Umbilical cord (tissue), 2 donors: ENCODE measurements at places on chromosomes 4 and X. TPM values are rescaled to one million over a fixed set of nuclear protein-coding genes. Genes with fewer than 3 reads are reported as not detected.

Gene MSX1
- 14.0 TPM for total RNA-seq

Gene CCSER1
- total RNA-seq, result 14.7 TPM

Gene PRMT9
- total RNA-seq, result 57.8 TPM

GRCh38 chr4:87913896-87914295, 61.6 kb upstream of the SPP1 start:
- no peak for DNase-seq

- DNase-seq, result no peak
These were observed 5.1 kb upstream of the CORIN start for GRCh38 chr4:47842985-47843384.

GRCh38 chr4:81510643-81511178, 39.0 kb upstream of the RASGEF1B start:
- DNase-seq, result no peak

- DNase-seq, result no peak
These were observed 137.3 kb downstream of the ELOVL6 start for GRCh38 chr4:110061076-110061475.

DNA sequence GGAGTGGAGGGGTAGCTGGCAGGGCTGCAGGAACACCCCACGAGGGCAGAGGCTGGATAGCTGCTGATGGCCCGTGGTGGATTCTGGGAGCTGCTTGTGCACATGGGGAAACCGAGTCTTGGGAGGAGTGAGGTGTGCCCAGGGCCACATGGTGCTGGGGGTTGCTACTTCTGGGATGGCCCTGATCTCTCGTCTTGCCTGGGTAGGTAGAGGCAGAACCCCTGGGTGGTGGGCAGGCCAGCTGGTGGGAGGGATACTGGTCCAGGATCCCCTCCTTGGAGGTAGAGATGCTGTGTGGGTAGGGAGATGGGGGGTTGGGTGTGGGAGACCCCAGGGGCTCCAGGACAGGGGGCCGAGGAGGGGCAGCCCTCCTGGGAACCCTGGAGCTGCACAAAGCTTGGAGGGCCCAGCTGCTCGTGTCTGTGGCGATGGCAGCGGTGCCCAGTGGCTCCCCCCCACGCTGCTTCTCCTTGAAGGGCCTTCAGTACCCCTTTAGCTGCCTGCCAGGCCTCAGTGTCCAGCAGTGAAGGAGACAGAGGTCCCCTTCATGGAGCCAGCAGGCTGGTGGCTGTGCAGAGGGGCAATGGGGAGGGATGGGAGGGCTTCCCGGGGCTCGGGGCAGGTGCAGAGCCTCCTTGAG, 3.2 kb downstream of the NAT8L start:
- no peak for DNase-seq
